ENCODE measurements at places on chromosomes 11 and 22. TPM values are rescaled to one million over a fixed set of nuclear protein-coding genes. Genes with fewer than 3 reads are reported as not detected.
A peak's percentile ranks its signal among the peaks of the same experiment; 100 is the strongest.

SNX15 gene
- 8.1 TPM for total RNA-seq

SLC22A12 gene
- not detected for total RNA-seq

OR52E5 gene
- not detected for total RNA-seq

GRCh38 chr11:31355817-31356216, 13.7 kb downstream of the DCDC1 start:
- H3K4me3 ChIP-seq, result no peak overlapping the region
- H3K27me3 ChIP-seq, result no peaks in the 10 kb centered on the region
- H3K27ac ChIP-seq, result no peak overlapping the region
- no peaks in the 10 kb centered on the region for H3K4me1 ChIP-seq
- no peak for DNase-seq

GRCh38 chr11:134558258-134558835, 146.3 kb upstream of the B3GAT1 start:
- H3K4me3 ChIP-seq, result no peak overlapping the region
- H3K36me3 ChIP-seq, result no peaks in the 10 kb centered on the region
- no peak overlapping the region for H3K27ac ChIP-seq
- no peak for DNase-seq
- H3K27me3 ChIP-seq, result no peaks in the 10 kb centered on the region
- no peaks in the 10 kb centered on the region for H3K4me1 ChIP-seq

GRCh38 chr11:120798854-120799253, 225.0 kb upstream of the TBCEL start:
- no peak for DNase-seq
- no peak overlapping the region for H3K27ac ChIP-seq
- H3K36me3 ChIP-seq, result no peaks in the 10 kb centered on the region
- peaks cover 17% of the 10 kb centered on the region for H3K27me3 ChIP-seq
- no peak overlapping the region for H3K4me3 ChIP-seq

DNA sequence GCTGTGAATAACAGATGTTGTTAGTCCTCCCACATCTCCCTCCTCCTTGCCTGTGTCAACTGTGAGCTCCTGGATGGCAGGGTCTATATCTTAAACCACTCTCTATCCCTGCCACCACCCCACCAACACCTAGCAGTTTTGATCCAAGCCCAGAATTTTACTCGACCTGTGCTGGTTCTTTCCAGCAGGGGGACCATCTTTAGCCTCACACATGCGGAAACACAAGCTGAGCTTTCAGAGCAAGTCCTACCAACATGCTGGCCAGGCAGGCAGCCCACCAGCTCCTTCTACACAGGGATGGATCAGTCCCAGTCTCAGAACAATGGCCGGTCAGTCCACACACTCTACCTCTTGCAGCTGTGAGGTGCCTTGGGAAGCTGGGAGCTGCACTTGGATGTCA, 231.5 kb downstream of the NXPE2 start:
- H3K27me3 ChIP-seq, result no peaks in the 10 kb centered on the region
- no peaks in the 10 kb centered on the region for H3K4me1 ChIP-seq

DNA sequence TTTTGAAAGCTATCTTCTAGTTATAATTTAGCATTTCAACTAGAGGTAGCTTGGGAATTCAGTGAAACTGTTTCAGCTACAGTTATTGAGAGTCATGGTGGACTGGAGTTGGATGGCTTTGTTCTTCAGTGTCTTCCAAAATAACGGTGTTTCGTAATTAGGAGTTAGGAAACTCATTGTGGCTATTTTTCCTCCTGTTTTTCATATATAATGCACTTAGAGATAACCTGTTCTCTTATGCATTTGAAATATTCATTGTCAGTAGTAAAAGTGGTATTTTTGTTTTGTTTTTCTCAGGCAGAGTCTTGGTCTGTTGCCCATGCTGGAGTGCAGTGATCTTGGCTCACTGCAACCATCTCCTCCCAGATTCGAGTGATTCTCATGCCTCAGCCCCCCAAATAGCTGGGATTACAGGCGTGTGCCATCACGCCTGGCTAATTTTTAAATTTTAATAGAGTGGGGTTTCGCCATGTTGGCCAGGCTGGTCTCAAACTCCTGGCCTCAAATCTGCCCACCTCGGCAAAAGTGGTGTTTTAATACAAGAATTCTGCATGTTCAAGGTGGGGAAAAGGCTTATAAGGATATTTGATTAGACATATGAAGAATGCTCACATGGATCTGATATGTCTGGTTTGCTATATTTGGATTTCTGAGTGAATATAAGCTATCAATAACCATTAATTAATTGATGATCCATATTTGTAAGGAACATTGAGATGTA, 12.7 kb downstream of the PDHX start:
- H3K27ac ChIP-seq, result no peak overlapping the region
- H3K4me1 ChIP-seq, result peaks cover 11% of the 10 kb centered on the region
- no peaks in the 10 kb centered on the region for H3K27me3 ChIP-seq
- no peak for DNase-seq

DNA sequence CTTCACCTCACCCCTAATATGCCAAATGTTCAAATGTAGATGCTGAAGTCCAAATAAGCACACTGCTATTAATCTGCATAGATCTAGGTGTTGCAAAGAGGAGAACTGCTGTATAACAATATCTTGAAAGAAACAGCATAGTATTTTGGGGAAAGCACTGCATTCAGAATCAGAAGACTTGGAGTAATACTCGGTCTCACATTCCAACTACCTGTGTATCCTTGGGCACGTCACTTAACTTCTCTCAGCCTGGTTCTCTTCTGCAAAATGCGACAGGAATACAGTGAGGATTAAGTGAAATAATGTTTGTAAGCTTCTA, 332 bp upstream of the HMGXB4 start:
- no peak for DNase-seq
- no peaks in the 10 kb centered on the region for H3K27me3 ChIP-seq
- no peaks in the 10 kb centered on the region for H3K4me1 ChIP-seq
- H3K36me3 ChIP-seq, result no peaks in the 10 kb centered on the region
- H3K4me3 ChIP-seq, result peak overlapping the region; percentile 55

GRCh38 chr11:86888164-86889000, 66.8 kb downstream of the FZD4 start:
- no peaks in the 10 kb centered on the region for H3K36me3 ChIP-seq
- H3K4me1 ChIP-seq, result peaks cover 6% of the 10 kb centered on the region
- no peaks in the 10 kb centered on the region for H3K27me3 ChIP-seq
- H3K4me3 ChIP-seq, result no peak overlapping the region

DNA sequence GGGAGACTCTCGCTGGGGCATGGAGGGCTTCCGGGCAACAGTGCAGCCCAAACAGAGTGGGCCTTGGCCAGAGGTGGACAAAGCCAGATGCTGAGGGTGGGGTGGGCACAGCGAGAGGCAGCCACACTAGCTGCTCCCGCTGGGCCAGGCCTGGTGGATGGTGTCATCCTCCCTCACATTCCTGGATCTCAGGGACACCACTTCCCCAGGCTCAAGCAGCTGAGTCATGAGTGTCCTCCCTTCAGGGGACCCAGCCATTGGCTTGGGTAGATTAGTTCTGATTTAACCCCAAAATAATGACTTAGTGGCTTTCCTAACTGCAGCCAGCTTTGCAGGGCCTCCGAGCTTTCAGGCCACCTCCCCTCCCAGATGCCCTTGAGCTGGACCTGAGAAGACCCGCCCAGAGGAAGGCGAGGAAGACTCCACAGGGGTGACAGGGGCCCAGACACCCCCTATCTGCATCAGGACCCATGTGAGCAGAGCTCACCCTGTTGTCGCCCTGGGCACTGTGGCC, 25.9 kb upstream of the WNT7B start:
- peak; percentile 56 for DNase-seq
- H3K4me3 ChIP-seq, result no peak overlapping the region
- H3K27ac ChIP-seq, result peak overlapping the region; percentile 12
- H3K36me3 ChIP-seq, result no peaks in the 10 kb centered on the region
- H3K4me1 ChIP-seq, result peaks cover 36% of the 10 kb centered on the region

GRCh38 chr11:2599561-2600189, 100.1 kb downstream of the KCNQ1OT1 start:
- DNase-seq, result no peak
- peaks cover 8% of the 10 kb centered on the region for H3K27me3 ChIP-seq
- H3K4me1 ChIP-seq, result no peaks in the 10 kb centered on the region
- no peak overlapping the region for H3K4me3 ChIP-seq

DNA sequence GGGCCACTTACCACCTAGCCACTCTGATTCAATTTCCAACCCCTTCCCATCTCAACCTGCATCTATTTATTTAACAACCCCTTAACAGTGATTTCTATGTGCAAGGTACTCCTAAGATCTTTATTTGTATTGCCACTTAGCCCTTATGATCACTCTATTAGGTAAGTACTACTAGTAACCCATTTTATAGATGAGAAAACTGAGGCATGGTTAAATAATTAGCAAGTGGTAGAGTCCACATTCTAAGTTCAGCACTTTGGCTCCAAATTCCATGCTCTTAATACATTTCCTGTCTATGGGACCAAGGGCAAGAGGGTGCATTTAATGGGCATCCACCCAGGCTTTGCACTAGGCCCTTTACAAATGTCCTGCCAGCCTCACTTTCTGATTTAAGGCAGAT, 38.1 kb upstream of the CSNK2A3 start:
- no peak overlapping the region for H3K27ac ChIP-seq
- DNase-seq, result no peak
- H3K4me3 ChIP-seq, result no peak overlapping the region
- H3K4me1 ChIP-seq, result peaks cover 9% of the 10 kb centered on the region

- no peak for DNase-seq
- H3K27ac ChIP-seq, result no peak overlapping the region
Measured at GRCh38 chr22:24008022-24008283, 2.7 kb upstream of the GSTT4 start.

DNA sequence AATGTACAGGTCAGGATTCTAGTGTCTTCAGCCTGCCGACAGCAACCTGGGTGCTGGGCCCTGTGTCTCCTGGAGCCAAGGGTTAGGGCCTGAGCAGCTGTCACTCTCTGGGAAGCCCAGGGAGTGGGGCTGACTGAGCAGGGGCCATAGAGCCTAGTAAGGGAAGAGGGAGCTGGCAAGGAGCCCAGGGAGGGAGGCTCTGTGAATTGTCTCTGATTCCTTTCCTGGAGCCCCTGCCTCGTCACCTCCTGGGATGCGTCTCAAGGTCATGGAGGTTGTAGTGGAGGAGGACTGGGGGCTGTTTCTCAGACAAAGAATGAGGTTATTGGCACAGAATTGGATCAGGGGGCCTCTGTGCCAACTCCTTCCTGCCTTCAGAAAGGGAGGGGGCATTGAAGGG, 11.8 kb downstream of the SOX10 start:
- no peaks in the 10 kb centered on the region for H3K27me3 ChIP-seq
- no peak overlapping the region for H3K27ac ChIP-seq
- H3K36me3 ChIP-seq, result peaks cover 10% of the 10 kb centered on the region
- no peak for DNase-seq
- no peaks in the 10 kb centered on the region for H3K4me1 ChIP-seq
- no peak overlapping the region for H3K4me3 ChIP-seq

- H3K4me1 ChIP-seq, result no peaks in the 10 kb centered on the region
- peak; percentile 58 for DNase-seq
- no peak overlapping the region for H3K27ac ChIP-seq
- no peaks in the 10 kb centered on the region for H3K27me3 ChIP-seq
- H3K4me3 ChIP-seq, result no peak overlapping the region
Measured at GRCh38 chr11:6864438-6864837, 1.6 kb downstream of the OR10A2 start.

DNA sequence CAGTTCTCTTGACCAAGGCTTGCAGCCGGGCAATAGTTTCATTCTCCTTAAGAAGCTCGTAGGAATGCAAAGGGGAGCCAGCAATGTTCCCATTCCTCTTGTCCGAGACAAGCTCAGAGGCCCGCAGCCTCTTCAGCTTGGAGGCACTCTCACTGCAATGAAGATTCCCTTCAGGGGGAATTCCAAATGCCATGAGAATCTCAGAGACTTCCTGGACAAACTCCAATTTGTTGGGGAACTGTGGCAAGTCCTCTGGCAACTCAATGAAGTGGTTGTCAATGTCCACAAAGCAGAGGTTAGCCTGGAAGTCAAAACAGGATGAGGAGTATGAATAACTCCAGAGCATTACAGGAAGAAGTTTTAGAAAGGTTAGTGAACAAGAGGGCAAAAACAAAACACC, 84.4 kb downstream of the DENND5A start:
- H3K27ac ChIP-seq, result no peak overlapping the region
- peaks cover 2% of the 10 kb centered on the region for H3K4me1 ChIP-seq
- peak; percentile 72 for DNase-seq
- no peaks in the 10 kb centered on the region for H3K27me3 ChIP-seq
- H3K4me3 ChIP-seq, result no peak overlapping the region

- no peak overlapping the region for H3K27ac ChIP-seq
- peaks cover 5% of the 10 kb centered on the region for H3K4me1 ChIP-seq
- H3K27me3 ChIP-seq, result no peaks in the 10 kb centered on the region
- H3K36me3 ChIP-seq, result peaks cover 2% of the 10 kb centered on the region
Measured at GRCh38 chr11:108670451-108670850, 5.6 kb downstream of the DDX10 start.

DNA sequence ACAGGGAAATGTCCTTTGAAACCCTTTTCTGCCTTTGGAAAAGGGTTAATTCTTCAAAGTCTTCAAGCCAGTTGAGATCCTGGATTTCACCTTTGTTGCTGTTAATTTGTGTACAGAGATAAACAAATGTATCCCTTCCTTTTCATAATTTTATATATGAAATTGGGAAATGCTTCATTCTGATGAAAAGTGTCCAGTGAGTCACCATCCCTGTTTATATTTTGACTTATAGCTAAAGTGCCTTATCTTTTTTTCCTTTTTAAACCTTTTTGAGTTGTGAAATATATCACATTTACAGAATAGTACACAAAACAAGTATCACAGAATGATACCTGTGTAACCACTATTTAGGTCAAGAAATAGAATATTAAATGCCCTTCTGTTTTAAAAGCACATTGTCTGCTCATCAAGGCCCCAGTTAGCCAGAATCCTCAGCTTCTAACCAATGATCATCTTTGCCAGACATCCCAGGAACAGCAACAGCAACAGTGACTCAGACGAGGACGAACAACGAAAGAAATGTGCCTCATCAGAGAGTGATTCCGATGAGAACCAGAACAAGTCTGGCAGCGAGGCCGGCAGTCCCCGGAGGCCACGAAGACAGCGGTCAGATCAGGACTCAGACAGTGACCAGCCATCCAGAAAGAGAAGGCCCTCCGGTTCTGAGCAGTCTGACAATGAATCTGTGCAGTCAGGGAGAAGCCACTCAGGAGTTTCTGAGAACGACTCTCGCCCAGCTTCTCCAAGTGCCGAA, 27.3 kb downstream of the CTR9 start:
- DNase-seq, result peak; percentile 95
- H3K36me3 ChIP-seq, result peaks cover 32% of the 10 kb centered on the region
- H3K27ac ChIP-seq, result peak overlapping the region; percentile 68
- H3K4me1 ChIP-seq, result peaks cover 10% of the 10 kb centered on the region

- H3K4me1 ChIP-seq, result no peaks in the 10 kb centered on the region
- peaks cover 23% of the 10 kb centered on the region for H3K36me3 ChIP-seq
- no peak for DNase-seq
- no peaks in the 10 kb centered on the region for H3K27me3 ChIP-seq
- no peak overlapping the region for H3K27ac ChIP-seq
Measured at GRCh38 chr11:9498457-9499078, 37.8 kb downstream of the ZNF143 start.
